ENCODE measurements at places on chromosomes 2 and 18.

DNA sequence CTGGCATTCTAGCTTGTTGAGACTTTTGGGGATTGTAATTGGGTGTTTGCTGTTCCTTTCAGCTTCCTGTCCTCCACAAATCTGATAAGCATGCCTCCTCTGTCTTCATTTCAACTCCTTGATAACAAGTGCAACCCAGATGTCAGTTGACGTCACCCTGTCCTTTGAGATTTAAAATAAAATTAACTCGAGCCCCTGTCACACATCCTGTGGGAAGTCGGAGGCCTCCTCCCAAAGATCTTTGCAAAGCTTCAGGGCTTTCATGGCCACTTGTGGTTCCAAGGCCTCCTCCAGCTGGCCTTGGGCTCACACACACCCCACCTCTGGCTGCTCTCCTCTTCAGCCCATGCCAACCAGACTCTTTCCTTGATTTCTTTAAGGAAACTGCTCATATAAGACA lies 69.9 kb upstream of the ITGA6 start:
- H3K27ac ChIP-seq, result peak overlapping the region; percentile 10
- no peak overlapping the region for H3K4me3 ChIP-seq
- peaks cover 4% of the 10 kb centered on the region for H3K4me1 ChIP-seq
- H3K36me3 ChIP-seq, result no peaks in the 10 kb centered on the region
- no peak for DNase-seq

DNA sequence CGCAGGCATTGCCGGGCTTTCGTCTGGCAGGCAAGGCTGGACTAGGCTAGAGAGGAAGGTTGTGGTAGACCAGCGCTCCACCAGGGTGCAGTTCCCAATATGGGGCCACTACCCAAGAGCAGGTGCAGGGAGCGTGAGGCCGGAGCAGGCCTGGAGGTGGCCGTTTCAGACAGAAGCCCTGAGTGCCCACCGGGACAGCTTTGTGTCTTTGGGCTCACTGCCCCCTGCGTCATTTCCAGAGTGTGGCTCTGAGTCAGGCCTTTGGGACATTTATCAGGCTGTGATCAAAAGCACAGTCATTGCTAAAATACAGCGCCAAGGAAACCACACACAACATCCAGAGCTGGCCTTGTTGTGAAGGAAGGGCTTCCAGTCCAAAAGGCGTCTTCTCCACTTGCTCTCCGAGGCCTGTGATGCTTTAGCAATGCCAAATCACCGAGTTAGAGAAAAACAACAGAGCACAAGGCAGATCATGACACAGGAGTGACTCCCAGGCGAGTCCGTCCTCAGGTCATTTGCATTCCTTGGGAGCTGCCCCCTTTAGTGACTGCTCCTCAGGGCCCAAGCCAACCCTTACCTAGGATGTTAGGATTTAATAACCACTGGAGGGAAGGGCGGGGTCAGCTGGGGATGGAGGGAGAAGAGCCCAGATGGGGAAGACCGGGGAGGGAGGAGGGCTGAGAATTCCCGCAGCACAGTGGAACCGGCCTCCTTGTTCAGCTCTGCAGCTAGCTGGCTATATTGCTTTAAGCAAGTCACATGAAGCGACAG lies 42.3 kb downstream of the RFX8 start:
- H3K27ac ChIP-seq, result no peak overlapping the region
- DNase-seq, result no peak
- H3K27me3 ChIP-seq, result no peaks in the 10 kb centered on the region
- H3K4me1 ChIP-seq, result no peaks in the 10 kb centered on the region

GRCh38 chr2:59150217-59150849 lies 909.2 kb upstream of the FANCL start:
- no peak for DNase-seq
- peaks cover 18% of the 10 kb centered on the region for H3K4me1 ChIP-seq
- no peak overlapping the region for H3K4me3 ChIP-seq
- H3K27me3 ChIP-seq, result no peaks in the 10 kb centered on the region

DNA sequence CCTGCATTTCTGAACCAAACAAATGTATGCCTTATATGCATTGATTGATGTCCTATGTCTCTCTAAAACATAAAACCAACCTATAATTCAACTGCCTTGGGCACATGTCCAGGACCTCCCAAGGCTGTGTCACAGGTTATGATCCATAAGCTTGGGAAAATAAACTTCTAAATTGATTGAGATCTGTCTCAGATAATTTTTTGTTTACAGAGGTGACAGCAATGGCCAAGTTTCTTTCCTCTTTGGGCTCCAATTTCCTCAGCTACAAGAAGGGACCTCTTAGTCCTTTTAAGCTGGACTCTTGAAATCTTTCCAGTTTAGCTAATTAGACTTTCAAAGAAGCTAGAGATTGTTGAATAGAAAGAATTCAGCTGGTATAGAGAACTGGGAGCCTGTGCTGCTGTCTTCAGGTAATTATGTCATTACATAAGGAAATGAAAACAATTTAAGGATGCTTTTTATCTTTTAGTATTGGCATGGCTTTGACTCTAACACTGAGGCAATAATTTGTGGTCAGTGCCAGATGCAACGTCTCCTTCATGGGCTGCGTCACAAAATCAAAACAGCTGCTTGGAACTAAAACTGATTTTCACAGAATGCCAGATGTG lies 412.1 kb upstream of the TRIB2 start:
- peaks cover 17% of the 10 kb centered on the region for H3K4me1 ChIP-seq
- DNase-seq, result no peak
- H3K4me3 ChIP-seq, result no peak overlapping the region
- no peak overlapping the region for H3K27ac ChIP-seq
- no peaks in the 10 kb centered on the region for H3K27me3 ChIP-seq

- no peaks in the 10 kb centered on the region for H3K36me3 ChIP-seq
- H3K27ac ChIP-seq, result no peak overlapping the region
- no peak for DNase-seq
- no peaks in the 10 kb centered on the region for H3K4me1 ChIP-seq
- H3K27me3 ChIP-seq, result peaks cover 27% of the 10 kb centered on the region
Observed at GRCh38 chr2:174263997-174264396, 15.7 kb upstream of the OLA1 start.

DNA sequence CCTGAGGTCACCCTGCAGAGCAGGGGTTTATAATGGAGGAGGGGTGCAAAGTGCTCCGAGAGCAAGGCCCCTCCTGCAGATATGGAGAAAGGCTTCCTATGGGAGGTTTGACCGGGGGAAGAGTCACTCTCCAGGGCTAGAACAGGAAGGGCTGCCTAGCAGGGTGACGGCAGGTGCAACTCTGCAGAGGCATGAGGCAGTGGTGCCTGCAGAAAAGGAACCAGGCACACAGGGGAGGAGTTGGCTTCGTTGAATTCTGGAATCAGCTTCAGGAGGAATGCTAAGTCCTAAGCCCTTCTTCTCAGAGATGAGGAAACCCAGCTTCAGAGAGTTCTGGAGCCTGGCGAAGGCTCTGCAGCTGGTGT lies 17.5 kb upstream of the HPCAL1 start:
- H3K4me1 ChIP-seq, result peaks cover 14% of the 10 kb centered on the region
- no peaks in the 10 kb centered on the region for H3K27me3 ChIP-seq
- H3K27ac ChIP-seq, result no peak overlapping the region
- no peak overlapping the region for H3K4me3 ChIP-seq
- no peaks in the 10 kb centered on the region for H3K36me3 ChIP-seq

DNA sequence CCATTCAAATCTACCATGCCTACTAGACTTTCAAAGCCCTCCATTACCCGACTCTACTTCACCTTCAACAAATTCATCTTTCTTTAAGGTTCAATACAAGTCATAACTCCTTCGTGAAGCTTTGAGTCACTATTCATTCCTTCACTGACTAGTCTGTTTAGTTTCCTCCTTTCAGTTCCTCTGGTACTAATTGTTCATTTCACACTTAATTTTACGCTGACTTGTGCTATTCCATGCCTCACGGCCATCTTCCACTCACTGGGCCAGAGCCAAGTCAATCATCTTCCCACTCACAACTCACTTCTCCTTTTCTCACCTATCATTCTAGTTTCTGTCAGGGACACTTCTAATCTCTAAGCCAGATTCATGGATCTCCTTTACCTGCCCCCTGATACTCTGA lies 136.2 kb downstream of the MTX2 start:
- H3K4me1 ChIP-seq, result no peaks in the 10 kb centered on the region
- DNase-seq, result no peak
- H3K27ac ChIP-seq, result no peak overlapping the region
- no peaks in the 10 kb centered on the region for H3K36me3 ChIP-seq
- no peak overlapping the region for H3K4me3 ChIP-seq
